ENCODE measurements at places on chromosomes 4 and X.

DNA sequence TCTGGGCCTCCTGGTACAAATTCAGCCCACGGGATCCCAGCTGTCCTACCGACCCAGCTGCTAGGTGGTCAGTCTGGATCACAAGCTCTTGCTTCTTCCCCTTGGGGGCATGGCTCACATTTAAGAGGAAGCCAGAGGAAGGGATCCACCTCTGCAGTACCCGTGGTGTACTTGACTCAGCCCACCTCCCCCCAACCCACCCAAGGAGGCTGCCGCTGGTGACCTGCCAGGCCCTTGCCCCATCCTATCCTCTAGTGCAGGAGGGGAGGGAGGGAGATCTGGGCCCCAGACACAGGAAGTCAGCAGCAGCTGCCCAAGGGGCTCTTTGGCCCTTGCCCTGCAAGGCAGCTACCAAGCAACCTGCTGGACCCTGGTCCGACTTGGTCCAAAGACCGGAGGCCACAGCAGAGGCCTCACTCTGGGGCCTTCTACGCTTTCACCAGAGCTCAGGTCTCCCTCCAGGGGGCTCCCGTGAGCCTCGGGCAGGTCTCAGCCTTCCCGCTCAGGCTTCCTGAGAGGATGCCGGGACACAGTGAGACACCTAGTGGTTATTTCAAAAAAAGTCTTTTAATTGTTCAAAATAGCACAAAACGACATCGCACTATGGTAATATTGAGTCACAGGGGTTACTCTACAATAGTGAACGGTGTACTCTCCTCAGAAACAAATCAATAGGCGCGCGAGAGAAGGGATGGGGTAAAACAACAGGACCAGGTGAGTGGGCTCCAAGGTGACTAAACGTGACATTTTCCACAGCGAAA, 2.7 kb upstream of the RENBP start:
- peaks cover 47% of the 10 kb centered on the region for H3K4me1 ChIP-seq
- no peak for DNase-seq
- peaks cover 35% of the 10 kb centered on the region for H3K36me3 ChIP-seq
- peak overlapping the region; percentile 61 for H3K27ac ChIP-seq

DNA sequence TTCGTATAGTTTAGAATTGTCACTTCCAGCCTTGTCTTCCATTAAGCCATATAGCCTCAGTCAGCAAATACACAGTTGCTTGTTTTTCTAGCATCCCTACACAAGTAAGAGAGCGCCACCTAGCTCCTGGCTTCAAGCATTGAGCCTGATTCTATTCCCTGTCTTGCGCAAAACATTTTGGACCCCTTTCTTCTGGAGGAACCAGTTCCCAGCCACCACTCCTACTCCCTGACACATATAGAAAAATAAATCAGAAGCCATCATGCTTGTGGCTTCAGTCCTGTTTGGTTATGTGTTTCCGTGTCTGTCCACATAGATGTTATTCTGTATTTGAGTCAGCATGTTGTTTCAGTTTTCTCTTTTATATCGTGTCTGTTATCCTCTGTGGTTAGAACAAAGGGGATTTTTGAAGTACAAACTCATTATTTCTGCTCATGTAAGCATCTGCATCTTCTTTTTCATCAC, 59.9 kb downstream of the GK start:
- peaks cover 70% of the 10 kb centered on the region for H3K36me3 ChIP-seq
- no peaks in the 10 kb centered on the region for H3K27me3 ChIP-seq
- no peak overlapping the region for H3K27ac ChIP-seq
- no peaks in the 10 kb centered on the region for H3K4me1 ChIP-seq
- no peak overlapping the region for H3K4me3 ChIP-seq
- peak; percentile 41 for DNase-seq

DNA sequence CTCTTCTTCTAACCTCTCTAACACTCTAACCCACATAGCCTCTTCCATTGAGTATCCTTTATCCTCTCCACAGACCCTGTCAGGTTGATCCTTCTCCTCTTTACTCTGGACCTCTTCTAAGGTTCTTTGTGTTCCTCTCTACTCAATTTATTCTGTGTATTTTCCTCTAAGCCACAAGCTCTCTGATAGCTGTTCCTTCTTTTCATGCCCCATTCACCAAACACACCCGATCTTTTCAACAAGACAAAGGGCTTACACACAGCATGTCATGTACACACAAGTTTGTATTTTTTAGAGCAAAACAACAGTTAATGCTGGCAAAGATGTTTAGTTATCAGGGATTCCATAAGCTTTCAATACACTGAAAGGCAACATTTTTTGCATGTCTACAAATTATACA, 1.9 kb downstream of the SPIN2B start:
- no peak overlapping the region for H3K27ac ChIP-seq
- H3K27me3 ChIP-seq = no peaks in the 10 kb centered on the region
- no peaks in the 10 kb centered on the region for H3K4me1 ChIP-seq
- no peak overlapping the region for H3K4me3 ChIP-seq
- no peaks in the 10 kb centered on the region for H3K36me3 ChIP-seq

DNA sequence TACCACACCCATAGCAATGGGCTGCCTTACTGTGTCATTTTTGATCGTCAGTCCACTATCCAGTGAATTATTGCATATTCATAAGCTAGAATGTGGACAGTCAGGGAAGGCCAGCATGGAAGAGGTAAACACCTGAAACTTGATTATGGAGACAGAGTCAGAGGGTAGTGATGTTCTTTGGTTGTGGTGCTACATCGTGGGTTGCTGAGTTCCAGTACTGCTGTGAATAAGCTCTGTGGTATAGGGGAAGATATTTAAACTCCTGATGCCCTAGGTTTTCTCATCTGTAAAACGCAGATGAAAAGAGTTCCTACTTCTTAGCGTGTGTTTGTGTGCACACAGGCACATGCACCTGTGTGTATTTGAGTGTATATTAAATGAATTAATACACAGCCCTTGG, 69.9 kb downstream of the CPE start:
- no peak overlapping the region for H3K27ac ChIP-seq
- no peaks in the 10 kb centered on the region for H3K36me3 ChIP-seq
- H3K4me3 ChIP-seq = no peak overlapping the region
- H3K27me3 ChIP-seq = no peaks in the 10 kb centered on the region
- no peaks in the 10 kb centered on the region for H3K4me1 ChIP-seq

DNA sequence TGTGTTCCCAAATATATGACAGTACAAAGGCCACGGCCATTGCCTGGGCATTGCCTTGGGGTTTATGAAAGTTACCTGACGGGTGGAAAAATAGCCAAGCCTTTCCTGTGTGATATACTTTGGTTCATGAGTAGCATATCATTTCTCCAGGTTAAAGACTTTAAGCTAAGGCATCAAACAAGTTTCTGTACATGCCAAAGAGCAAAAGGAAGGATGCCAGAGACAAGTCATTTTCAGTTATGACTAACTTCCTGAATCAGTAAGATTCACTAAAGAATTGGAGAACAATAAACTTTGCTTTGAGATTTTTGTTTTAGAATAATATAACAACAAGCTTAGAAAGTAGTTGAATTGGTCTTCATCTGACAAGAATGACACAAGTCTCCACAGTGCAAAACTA, 9.7 kb upstream of the GUF1 start:
- no peaks in the 10 kb centered on the region for H3K27me3 ChIP-seq
- H3K27ac ChIP-seq = no peak overlapping the region
- H3K4me3 ChIP-seq = no peak overlapping the region
- H3K36me3 ChIP-seq = no peaks in the 10 kb centered on the region
- DNase-seq = no peak
- H3K4me1 ChIP-seq = no peaks in the 10 kb centered on the region

DNA sequence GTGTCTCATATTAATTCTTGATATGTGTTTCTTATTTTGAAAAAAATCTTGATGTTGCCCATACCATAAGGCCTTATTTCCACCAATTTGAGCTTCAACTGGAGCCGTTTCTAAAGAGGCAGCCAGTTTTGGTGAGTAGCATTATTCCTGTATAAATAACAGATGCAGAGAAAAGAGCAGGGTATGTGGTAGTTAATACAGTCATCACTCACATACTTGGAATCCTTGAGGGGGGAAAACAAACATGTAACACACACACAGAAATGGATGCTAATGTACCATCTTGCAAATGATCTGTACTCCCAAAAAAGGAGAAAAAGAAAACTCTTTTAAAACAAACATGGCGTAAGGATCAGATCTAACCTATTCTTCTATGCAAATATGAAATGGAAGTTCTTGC, 389.7 kb downstream of the GPM6A start:
- no peaks in the 10 kb centered on the region for H3K27me3 ChIP-seq
- no peak overlapping the region for H3K27ac ChIP-seq
- DNase-seq = no peak

GRCh38 chr4:30948653-30949052, 228.5 kb downstream of the PCDH7 start:
- H3K36me3 ChIP-seq = no peaks in the 10 kb centered on the region
- H3K4me1 ChIP-seq = no peaks in the 10 kb centered on the region
- DNase-seq = no peak
- H3K27me3 ChIP-seq = no peaks in the 10 kb centered on the region

DNA sequence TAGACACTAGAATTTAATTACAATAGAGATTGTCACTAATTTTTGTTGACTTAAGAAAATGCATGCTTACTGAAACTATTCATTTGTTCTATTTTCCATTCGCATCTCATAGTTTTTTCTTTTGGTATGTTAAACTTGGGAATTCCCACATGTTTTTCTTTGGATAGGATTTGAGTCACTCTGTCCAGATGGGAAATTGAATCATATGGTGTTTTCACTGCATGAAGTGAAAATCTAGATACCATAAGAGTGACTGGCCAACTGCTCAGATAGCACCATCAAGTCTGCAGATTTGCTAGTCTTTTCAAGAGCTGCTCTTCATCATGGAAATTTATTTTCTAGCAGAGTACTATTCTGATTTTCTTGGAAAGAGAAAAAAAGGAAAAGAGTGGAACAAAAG, 172.6 kb downstream of the FAM47B start:
- DNase-seq = no peak
- no peaks in the 10 kb centered on the region for H3K36me3 ChIP-seq
- no peaks in the 10 kb centered on the region for H3K27me3 ChIP-seq
- H3K4me3 ChIP-seq = no peak overlapping the region

DNA sequence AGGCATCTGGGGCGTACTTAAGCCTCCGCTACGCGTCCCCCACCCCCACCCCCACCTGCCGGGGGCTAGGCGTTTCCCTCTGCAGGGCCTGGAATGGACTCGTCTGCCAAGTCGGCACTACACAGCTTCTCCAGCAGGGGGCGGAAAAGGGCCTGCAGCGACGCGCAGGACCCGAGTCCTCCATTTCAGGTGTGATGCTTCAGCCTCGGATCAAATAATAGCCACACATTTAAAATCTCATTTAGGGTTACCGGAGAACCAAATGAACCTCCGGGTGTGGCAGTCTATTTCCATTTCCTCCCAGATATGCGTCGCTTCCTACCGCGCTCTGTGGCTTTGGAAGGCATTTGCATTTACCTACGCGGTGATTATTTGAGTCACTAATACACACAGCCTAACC, 2.9 kb downstream of the PAK3 start:
- H3K36me3 ChIP-seq = no peaks in the 10 kb centered on the region
- DNase-seq = peak; percentile 35
- H3K27me3 ChIP-seq = peaks cover 15% of the 10 kb centered on the region
- H3K4me1 ChIP-seq = no peaks in the 10 kb centered on the region
- no peak overlapping the region for H3K4me3 ChIP-seq

- no peaks in the 10 kb centered on the region for H3K36me3 ChIP-seq
- DNase-seq = no peak
- no peaks in the 10 kb centered on the region for H3K27me3 ChIP-seq
- H3K4me3 ChIP-seq = no peak overlapping the region
- no peaks in the 10 kb centered on the region for H3K4me1 ChIP-seq
Observed at GRCh38 chrX:9153300-9153699, 119.4 kb upstream of the FAM9B start.

- H3K4me3 ChIP-seq = no peak overlapping the region
- no peak overlapping the region for H3K27ac ChIP-seq
- H3K27me3 ChIP-seq = no peaks in the 10 kb centered on the region
- H3K36me3 ChIP-seq = no peaks in the 10 kb centered on the region
Observed at GRCh38 chr4:148958317-148958716, 516.1 kb upstream of the NR3C2 start.
